ENCODE measurements at places on chromosomes 1 and 21.

DNA sequence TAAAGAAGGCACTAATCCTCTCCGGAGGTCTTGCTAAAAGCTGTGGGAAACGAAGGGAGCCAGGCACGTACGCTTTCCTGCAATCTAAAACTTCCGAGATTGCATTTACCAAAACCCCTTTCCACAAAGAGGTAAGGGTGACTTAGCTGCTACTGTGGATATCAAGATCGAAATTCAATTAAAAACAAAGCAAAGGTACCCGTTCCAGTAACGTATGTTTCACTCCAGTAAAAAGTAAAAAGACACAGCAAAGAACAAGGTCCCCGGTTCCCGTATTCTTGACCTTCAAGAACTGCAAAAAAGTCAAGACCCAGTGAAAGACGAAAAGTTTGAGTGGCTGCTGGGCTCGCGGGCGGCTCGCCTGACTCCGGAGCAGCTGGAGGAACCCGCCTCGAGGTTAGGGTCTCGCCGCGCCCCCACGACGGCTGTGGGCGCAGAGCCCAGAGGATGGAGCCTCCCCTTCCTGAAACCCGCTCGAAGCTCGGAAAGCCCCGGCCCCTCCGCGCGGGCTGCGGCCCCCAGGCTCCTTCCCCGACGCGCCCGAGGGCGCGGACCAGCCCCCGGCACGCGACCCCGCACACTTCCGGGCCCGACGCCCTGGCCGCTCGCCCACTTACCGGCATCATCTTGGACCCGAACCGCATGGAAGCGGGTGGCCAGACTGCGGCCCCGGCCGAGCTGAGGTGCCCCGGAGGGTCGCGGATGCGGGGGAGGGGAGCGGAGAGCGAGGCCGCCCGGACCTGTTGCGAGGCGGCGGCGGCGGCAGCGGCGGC is 524 bp downstream of the TP53BP2 start:
- peak; percentile 73 for DNase-seq

DNA sequence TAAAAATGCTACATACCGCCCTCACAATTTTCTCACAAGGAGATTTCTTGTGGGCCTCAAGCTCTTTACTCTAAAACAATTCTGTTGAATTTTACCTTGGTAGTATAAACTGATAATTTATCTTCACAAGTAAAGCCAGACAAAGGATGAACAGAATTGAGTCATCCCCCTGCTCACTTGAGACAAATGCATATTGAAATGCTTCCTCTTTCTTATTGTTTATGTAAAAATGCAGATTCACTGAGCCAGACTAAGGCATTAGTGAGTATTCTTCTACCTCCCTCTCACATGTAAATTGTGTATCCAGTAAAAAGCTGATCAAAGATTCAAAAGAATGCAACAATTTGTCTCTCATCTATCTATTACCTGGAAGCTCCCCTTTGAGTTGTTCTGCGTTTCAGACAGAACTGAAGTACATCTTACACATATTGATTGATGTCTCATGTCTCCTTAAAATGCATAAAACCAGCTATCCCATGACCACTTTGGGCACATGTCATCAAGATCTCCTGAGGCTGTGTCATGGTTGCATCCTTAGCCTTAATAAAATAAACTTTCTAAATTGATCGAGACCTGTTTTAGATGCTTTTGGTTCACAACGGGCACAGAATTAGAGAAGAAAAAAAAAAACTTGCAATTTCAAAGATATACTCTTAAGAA is 743.1 kb upstream of the B3GALT2 start:
- DNase-seq: no peak

- no peak for DNase-seq
Observed at GRCh38 chr1:107474877-107475612, 334.2 kb downstream of the NTNG1 start.

GRCh38 chr1:17020502-17020901 is 8.8 kb upstream of the ATP13A2 start:
- no peak for DNase-seq

GRCh38 chr1:156076609-156077429 is 5.4 kb downstream of the MEX3A start:
- DNase-seq: peak; percentile 79

- no peak for DNase-seq
Observed at GRCh38 chr1:76759950-76760349, 107.3 kb upstream of the ST6GALNAC5 start.

GRCh38 chr21:31670070-31670469 is 10.6 kb downstream of the SOD1 start:
- DNase-seq: no peak

DNA sequence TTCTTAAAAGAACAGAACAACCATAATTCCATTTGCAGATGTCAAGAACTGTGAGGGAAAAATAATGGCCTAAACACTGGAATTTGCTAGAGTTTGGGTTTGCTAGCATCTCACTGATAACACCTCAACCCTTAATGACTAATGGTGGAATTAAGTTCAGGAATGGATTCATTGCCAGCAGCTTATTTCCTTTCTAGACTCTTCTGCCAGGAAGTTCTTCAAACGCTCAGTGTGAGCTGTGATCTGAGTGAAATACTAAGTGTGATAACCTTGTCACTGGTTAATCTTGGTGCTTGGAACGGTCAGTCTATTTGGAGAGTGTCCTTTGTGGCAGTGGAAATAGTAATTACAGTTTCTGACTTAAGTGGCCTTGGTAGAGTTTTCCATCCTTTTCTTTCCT is 21.6 kb upstream of the PLEKHM2 start:
- DNase-seq: no peak

DNA sequence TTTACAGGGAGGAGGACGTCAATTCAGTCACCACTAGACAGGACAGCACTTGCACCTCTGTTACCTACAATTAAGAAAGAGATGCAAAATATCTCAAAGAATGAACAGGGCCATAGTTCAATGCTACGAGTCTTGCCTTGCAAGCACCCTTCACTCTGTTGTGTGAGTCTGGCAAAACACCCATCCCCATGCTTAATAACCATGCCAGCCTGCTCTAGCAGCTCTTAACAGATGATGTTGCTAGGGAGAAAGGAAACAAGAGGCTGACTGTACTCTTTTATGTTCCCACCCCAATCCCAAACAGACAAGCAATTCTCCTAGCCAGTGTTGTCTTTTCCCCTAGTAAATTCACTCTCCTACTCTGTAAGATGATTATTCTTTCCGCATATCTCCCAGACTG is 5.3 kb downstream of the CBR1 start:
- no peak for DNase-seq

DNA sequence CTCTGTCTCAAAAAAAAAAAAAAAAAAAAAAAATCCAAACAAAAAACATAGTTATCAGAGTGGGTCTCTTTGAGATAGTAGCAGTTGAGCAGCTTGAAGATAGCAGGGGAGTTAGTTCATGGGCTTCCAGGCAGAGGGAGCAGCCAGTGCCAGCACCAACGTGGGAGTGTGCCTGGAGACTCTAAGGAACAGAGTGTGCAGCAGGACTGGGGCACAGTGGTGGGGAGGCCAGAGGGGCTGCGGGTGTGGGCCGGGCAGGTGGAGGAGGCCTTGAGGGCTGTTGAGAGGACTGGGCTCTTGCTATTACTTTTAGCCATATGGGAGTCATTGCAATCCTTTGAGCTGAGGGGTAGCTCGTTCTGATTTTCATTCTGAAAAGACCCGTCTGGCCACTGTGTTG is 63.8 kb downstream of the RYR2 start:
- DNase-seq: no peak

DNA sequence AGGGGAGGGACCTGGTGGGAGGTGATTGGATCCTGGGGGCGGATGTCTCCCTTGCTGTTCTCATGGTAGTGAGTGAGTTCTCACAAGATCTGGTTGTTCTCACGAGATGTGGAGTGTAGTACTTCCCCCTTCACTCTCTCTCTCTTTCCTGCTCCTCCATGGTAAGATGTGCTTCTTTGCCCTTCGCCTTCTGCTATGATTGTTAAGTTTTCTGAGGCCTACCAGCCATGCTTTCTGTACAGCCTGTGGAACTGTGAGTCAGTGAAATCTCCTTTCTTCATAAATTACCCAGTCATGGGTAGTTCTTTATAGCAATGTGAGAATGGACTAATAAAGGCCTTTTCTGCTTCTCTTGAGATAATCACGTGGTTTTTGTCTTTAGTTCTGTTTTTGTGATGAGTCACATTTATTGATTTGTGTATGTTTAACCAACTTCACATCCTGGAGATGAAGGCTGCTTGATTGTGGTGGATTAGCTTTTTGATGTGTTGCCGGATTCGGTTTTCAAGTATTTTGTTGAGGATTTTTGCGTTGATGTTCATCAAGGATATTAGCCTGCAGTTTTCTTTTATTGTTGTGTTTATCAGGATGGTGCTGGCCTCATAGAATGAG is 45.5 kb downstream of the RABGAP1L start:
- no peak for DNase-seq

- DNase-seq: no peak
Observed at GRCh38 chr21:39384674-39385298, 35.9 kb upstream of the HMGN1 start.

DNA sequence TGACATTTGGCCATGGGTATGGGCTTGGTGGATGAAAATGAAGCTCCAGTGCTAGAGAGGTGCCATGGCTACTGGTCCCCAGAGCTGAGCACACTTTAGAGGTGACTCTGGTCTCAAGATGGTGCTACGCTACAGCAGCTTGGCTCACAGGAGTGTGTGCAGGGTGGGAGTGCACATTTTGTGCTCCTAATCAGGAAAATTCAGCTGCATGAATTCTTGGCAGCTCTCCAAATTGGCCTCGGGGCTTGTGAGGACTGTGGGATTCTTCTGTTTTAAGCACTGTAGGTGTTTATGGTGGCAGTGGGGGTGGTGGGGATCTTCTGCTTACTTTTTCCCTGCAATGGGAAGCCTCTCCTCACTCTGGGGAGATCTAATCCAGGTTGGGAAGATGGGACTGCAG is 17.3 kb upstream of the TIPRL start:
- DNase-seq: no peak

- peak; percentile 44 for DNase-seq
Observed at GRCh38 chr1:15951341-15952153, 24.4 kb downstream of the ZBTB17 start.

DNA sequence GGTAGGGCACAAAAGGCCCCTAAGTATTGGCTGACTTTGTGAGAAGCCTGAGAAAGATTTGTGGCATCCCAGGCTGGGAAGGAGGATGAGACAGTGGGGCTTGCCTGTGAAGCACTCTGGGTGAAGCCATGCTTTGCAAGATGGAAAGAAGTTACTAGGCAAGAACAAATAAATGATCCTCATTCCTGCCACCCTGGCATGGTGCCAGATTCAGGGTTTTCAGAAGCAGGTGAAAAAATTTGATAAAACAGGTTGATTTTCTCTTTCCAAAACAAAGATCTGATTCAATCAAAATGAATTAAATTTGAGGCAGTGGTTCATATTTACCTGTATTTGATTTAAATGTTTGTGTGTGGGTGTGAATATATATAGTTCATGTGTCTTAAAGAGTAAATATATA is 386.9 kb upstream of the PROX1 start:
- no peak for DNase-seq

DNA sequence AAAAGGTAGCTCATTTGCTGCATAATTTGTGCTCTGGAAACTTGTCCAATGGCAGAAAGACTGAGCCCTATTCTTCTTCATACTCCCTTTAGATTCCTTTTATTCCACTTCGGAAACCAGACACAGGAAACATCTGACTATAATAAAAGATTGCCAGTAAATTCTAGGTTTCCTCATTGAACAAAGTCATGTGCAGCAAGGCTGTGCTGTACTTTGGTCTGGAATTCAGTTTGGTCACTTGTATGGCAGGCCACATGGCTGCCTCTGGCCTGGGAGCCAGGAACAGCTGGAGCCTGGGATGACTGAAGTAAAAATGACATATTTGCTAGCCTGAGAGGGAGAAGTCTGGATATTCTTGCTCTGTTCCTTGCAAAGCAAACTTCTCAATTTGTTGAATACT is 79.6 kb downstream of the ST3GAL3 start:
- DNase-seq: no peak

GRCh38 chr1:91693557-91693956 is 192.4 kb downstream of the TGFBR3 start:
- DNase-seq: no peak

GRCh38 chr1:26138974-26139558 is 19.8 kb upstream of the FAM110D start:
- no peak for DNase-seq

DNA sequence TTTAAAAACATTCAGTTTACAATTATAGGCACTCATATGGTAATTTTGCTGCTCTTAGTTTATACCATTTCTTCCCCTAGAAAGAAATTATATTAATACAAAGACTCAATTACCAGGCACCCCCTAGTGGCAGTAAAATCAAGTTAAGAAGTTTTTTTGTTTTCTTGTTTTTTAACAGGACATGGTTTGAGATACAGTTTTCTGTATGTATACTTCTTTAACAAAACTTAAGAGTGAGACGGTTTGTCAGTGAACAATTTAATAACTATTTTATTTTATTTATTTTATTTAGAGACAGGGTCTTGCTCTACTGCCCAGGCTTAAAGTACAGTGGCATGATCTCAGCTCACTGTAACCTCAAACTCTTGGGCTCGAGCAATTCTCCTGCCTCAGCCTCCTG is 224.6 kb downstream of the FAF1 start:
- DNase-seq: peak; percentile 61

DNA sequence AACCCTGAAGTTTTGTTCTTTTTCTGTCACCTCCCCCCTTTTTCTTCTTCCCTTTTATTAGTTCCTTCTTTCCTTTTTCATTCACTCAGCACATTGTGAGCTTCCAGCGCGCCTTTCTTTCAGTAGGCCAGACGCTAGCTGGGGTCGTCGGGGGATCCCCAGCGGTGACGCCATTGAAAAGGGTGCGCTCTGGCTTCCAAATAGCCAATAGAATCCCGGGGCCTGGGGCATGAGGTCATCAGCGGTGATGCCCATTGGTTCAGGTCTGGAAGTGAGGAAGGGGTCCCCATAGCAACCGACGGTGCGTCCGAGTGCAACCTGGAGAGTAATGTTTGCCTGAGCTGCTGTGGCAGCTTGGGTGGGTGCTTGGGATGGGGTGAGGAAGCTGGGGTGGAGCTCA is 6.9 kb upstream of the EFNA3 start:
- no peak for DNase-seq

- no peak for DNase-seq
Observed at GRCh38 chr1:212528501-212528900, 80.1 kb upstream of the ATF3 start.

DNA sequence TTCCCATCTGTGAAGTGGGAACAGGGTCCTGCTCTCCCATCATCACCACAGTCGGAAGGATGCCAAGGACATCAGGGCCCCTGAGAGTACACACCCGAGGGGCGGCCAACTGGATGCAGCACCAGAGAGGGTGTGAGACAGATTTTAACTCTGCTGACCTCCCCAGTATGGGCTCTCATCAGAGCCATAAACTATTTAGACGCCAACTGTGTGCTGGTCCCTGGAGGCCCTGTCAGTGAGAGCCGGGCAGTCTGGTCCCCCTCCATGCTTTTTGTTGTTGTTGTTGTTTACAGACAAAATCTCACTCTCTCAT is 1.7 kb downstream of the FGR start:
- peak; percentile 36 for DNase-seq

DNA sequence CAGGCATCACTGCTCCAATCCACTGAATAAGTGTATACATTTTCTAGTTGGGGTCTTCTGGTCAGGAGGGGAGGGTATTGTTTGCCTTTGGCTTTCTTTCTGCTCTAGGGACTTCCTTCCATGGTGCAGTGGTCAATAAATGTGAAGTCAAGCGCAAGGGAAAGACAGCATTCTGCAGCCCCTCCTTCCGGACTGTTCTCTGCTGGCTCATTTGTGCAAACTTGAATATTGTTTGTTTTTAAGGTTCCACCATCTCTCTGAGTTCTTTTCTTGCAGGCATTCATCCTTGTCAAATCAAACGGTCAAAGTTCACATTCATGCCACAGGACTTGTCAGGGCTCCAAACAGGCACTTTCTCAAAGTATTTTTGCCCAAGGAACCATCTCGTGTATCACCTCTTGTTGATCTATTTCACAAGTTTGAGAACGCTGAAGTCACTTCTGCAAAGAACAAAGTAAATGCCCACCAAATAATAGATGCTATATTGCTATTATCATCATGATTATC is 205.6 kb upstream of the KAZN start:
- no peak for DNase-seq
